ENCODE measurements at places on chromosomes 1 and 21.

GRCh38 chr1:204650911-204651570, 34.5 kb downstream of the LRRN2 start:
- peak; percentile 4 for DNase-seq

DNA sequence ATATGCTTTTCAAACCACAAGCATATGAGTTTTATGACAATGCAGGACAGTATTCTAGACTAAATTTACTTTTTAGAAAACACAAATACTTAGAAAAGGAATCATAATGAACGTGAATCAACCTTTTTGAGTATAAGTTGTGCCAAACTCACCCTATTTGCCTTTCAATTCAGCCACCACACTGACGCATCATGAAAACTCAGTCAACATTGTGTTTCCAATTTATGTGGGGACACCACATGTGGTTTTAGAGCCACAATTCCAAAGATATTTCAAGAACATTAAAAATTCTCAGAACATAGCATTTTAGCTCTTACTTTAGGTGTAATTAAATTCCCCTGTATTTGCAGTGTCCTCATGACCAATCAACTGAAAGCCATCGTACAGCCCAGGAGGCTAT, 118.8 kb downstream of the PTBP2 start:
- DNase-seq = no peak

GRCh38 chr1:48875552-48876329, 99.0 kb upstream of the BEND5 start:
- no peak for DNase-seq

DNA sequence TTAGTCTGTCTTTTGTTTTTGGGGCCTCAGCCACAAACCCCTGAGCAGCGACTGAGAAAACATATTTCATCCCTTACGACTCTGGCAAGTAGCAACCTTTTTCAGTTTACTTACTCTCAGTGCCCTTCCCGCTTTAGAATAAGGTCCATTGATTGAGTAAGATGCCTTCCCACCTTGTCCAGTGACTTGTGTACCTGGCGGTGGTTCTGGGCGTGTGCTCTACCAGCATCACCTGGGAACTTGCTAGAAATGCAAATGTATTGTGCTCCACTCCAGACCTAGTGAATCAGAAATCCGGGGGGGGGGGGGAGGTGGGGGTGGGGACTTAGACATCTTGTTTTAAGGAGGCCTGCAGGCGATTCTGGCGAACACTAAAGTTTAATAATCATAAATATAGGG, 72.1 kb downstream of the S1PR1 start:
- peak; percentile 54 for DNase-seq

DNA sequence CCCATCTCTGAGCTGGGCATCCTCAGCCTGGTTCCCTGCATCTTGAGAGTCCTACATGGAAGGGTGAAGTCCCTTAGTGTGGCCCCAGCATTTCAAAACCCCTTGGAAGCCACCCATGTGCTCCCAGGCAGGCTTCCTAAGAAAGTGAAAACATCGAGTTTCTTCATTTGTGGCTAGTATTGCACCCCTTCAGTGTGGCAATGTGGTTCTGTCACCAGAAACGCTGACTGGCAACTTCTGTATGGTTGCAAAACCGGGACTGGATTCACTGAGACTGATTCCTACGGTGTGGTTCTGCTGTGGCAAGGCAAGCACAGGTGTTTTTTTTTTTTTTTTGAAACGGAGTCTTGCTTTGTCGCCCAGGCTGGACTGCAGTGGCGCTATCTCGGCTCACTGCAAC, 9.0 kb upstream of the IFNGR2 start:
- DNase-seq = no peak

GRCh38 chr1:119869995-119870394, 26.3 kb downstream of the ADAM30 start:
- no peak for DNase-seq

DNA sequence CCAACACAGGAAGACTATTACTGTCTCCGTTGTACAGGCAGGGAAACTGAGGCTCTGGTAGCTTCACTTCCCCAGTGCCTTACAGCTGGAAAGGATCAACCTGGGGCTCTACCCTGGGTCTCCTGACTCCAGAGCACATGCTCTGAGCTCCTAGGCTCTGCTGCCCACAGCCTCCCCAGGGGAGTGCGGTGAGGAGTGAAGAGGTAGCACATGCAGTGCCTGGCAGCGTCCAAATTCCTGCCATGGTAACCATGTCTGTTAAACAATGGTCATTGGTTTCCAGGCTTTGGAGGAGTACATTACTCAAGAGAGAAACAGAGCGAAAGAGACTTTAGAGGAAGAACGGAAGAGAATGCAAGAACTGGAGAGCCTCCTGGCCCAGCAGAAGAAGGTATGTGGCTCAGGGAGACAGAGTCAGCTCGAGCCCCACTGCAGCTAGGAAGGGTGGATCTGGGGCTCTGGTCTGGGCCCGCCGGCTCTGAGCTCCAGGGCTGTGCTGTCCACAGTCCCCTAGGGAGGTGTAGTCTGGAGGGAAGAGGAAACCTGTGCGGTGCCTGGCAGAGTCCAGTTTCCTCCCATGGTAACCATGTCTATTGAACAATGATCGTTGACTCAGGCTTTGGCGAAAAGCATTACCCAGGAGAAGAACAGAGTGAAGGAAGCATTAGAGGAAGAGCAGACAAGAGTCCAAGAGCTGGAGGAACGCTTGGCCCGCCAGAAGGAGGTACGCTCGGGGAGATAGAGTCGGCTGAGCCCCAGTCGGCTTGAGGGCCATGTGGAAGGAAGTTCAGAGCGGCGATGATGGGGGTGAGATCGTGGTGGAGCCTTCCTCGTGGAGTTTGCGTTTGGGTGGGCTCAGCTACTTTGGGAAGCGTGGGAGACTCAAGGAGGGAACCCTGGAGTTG, 64.6 kb upstream of the EFHD2 start:
- DNase-seq = no peak

DNA sequence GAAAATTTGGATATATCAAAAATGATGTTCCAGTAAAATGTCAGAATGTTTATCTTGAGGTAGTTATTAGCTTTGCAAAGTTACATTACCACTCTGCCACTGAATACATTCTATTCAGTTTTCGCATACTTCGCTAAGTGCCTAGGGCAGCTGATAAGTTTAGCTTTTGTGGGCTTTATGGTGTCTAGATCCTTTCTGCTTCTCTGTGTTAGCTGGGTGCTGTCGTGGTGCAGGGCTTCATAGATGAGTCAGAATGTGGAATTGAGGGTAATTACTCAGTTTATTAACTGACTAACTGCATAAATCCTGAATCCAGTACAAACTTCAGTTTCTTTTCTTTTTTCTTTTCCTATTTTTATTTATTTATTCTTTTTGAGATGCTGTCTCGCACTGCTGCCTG, 21.5 kb downstream of the NCAM2 start:
- no peak for DNase-seq

DNA sequence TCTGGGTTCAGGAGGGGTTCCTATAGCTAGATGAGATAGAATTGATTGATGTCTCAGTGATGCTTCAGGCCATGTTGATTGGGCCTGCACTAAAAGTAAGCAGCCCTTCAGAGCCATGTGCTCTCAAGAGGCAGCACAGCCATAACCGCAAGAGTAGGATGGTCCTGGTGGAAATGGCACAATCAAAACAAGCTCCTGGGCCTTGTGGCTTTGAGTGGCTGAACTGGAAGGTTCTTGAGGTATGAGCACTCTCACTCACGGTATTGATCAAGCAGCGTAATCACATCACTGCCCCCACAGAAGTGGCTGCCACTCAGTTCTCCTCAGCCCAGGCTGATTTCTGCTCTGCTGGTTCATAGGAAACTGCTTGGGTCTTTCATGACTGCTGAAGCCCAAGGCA, 76.0 kb downstream of the DDR2 start:
- DNase-seq = no peak

DNA sequence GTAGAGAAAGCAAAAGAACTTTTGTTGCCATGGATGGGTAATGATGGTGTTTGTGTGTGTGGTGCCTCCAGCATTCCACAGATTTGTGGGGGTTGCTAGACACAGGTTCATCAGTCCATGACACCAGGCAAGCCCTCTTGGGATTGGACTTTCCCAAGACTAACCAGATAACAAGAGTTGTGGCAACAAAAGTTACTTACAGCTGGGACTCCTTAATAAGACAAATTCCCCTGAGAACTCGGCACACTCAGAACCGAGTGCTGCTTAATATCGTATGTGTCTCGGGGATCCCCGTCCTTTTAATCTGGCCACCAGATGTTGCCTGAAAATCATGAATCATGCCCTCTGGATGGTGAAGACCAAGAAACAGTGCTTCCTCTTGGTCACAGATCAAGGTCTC, 193.3 kb downstream of the AJAP1 start:
- DNase-seq = no peak

DNA sequence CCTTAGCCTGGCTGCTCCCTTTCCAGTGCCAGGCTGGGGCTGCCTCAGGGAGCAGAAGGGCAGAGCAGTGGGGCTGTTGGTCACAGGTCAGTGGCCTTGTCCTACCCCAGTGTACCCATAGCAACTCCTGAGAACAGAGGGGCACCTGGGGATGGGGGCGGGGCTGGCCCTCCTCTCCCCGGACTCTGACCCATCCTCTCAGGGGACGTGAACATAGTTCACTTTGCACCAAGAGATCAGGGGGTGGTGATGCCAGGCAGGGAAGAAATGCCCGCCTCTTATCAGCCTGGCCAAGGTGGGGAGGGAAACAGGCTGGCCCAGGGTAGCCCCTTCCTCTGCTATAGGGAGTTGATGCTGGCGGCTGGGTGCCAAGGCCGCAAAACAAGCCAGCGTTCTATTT, 4.9 kb downstream of the ETNK2 start:
- no peak for DNase-seq

DNA sequence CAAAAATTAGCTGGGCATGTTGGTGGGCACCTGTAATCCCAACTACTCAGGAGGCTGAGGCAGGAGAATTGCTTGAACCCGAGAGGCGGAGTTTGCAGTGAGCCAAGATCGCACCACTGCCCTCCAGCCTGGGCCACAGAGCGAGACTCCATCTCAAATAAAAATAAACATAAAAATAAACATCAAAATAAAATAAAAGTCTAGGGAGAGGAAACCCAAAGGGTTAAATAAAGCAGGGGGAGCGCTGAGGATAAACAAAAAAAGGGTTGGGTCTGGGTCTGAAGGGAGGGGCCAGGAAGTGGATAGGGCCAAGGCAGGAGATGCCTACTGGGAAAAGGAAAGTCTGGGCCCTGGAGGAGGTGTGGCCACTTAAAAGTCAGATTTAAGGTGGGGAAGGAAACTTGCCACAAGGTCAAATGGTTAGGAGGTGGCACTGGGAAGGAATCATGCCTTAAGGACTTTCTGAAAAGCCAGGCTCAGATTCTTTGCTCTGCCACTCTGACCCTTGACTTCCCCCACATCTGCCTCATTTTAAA, 150.0 kb downstream of the ADSS2 start:
- DNase-seq = no peak

GRCh38 chr1:186772228-186772627, 56.5 kb upstream of the PLA2G4A start:
- DNase-seq = no peak

DNA sequence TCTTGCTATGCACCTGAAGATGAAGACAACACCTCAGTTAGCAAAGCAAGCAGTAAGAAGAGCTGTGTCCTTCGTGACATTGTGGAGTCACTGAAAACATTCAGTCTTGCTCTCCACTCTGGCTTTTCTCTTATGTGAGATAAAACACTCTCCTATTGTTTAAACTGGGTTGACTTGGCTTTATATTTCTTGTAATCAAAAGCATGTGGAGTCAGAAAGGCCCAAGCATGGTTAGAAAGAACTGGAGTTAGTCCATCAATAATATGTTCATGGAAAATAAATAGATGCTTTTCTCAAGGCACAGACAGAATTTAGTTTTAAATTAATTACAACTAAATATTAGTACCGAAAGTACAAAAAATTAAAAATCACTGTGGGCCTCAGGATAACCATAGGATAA, 61.7 kb downstream of the UBE2U start:
- DNase-seq = no peak

GRCh38 chr21:25323356-25323949, 283.8 kb downstream of the MRPL39 start:
- DNase-seq = no peak

GRCh38 chr1:157147906-157148700, 9.9 kb upstream of the ETV3 start:
- no peak for DNase-seq

GRCh38 chr1:228891272-228892034, 156.2 kb downstream of the RHOU start:
- no peak for DNase-seq

DNA sequence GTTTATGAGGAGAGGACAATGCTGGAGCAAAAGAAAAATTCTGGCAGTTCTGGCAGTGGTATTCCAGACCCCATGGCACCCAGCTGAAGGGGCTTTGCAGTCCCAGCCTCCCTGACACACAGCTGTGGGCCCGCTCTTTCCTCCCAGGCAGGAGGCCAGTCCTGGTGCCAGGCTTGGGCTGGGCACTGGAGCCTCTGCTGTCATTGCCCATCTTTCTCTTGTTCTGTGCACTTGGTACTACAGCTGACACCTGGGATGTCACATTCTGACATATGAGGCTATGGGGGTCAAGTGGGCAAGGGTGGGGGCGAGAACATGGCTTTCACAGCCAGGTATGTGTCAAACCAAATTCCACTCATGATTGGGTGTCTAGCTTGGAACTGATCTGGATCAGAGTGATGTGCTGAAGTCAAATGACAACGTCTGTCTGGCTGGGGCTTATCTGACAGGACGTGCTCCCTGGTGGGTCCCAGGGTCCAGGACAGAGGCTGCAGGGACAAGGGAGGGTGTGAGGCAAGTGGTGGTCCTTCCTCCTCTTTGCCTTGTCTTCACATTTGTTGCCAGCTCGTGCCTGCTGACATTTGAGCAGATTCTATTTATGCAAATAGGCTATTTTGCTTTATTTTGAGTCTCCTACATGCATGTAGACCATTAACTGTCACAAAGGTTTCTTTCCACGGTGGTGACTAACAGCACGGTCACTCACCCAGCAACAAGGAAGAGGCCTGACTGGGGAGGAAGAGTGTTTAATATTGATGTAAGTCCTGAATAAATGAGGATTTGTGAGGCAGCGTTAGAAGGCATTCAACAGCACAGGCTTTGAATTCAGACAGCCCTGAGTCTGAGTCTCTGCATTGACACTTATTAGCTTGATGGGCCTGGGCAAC, 336.3 kb downstream of the PBX1 start:
- no peak for DNase-seq

DNA sequence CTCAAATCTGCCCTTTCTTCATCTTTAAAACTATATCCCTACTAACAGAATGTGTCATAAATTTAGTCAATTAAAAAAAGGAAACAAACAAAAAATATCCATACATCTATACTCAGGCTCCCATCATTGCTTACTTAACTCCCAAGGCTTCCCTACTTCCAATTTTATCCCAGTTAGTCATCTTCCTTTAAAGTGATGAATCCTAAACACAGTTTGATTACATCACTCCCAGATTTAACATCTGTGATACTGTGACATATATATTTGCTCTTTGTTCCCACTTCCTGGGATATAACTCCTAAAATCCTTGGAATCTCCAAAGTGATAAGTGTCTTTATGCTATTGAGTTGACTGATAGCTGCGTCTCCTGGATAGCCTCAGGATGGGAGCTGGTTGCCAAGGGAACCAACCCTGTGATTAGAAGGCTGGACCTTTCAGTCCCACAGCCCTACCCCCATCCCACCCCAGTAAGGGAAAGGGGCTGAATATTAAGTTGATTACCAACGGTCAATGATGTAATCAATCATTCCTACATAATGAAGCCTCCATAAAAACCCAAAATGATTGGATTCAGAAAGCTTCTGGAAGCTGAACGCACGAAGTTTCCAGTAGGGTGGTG, 21.6 kb downstream of the GLMN start:
- no peak for DNase-seq

- DNase-seq = no peak
These were observed 8.5 kb downstream of the CAMK2N1 start for GRCh38 chr1:20477348-20478056.

Data from NCI-H345 (cell line).